ENCODE measurements at places on chromosomes 12 and 14. TPM values are rescaled to one million over a fixed set of nuclear protein-coding genes. Genes with fewer than 3 reads are reported as not detected.

BIN2 gene
- 3.4 TPM for polyA plus RNA-seq

CRADD gene
- 28.8 TPM for polyA plus RNA-seq

DNA sequence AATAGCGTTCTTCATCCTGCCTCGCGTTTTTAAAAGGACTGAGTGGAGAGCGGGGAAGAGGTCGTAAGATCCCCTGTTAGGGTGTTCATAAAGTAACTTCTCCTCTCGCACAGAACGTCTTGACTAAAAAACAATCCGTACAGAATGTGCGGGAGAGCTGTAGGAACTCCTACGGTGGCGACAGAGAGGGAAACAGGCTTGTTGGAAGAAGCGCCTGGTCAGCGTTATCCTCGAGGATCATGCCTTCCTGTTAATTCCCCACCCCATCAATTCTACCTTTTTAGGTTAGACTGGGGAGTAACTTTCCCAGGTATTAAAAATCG, 399 bp upstream of the WASHC4 start:
- DNase-seq: no peak

GRCh38 chr14:64929014-64929359, 13.6 kb downstream of the GPX2 start:
- DNase-seq: no peak

DNA sequence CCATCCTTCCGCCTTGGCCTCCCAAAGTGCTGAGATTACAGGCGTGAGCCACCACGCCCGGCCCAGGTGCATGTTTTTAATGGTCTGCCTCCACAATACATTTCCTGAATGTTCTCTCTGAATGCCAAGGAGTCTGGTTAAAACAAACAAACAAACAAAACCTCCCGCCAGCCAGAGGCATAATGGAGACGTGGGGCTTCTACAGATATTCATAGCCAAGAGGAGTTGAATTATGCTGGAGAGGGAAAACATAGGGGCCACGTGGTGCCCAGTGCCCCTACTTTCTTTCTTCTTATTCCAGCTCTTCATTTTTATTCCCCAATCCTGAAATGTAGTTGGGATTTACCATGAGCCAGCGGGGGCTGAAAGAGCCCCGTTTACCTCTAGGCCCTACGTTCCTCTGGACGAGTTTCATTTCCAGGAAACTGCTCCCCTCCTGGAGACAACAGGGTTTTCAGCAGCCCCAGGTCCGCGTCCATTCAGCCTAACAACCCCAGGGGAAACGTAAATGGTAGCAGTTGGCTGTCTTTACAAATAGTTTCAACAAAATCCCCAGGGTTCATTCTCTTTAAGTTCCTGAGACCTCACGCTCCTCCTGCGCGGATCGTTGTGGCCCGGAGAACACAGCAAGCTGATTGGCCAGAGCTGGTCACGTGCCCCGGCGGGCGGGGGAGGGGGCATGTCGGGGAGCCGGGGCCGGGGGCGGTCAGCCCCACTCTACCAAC, 108.5 kb upstream of the ESRRB start:
- DNase-seq: peak; percentile 81

GRCh38 chr12:20272161-20272560, 96.2 kb upstream of the PDE3A start:
- no peak for DNase-seq

ANKS1B gene
- 1.7 TPM for polyA plus RNA-seq

- DNase-seq: no peak
Observed at GRCh38 chr14:64639340-64639821, 64.8 kb upstream of the PLEKHG3 start.

DNA sequence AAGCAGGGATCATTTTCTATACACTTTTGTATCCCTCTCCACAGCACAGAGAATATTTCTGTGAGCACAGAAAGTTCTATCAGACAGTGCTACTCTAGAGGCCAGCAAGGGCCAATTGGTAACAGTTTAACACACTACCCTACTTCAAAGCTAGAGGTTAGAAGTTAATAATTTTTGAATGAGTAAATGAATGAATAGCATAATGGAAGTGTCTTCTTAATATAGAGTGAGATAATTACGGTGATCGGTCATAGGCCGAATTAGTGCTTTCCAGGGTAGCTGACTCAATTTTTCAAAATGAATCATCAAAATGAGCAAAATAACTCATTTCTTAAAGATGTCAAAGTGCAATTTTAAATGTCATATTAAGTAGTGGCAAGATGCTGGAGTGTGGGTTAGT, 67.0 kb upstream of the CCDC198 start:
- no peak for DNase-seq

PLEKHD1 gene
- 3.4 TPM for polyA plus RNA-seq

DNA sequence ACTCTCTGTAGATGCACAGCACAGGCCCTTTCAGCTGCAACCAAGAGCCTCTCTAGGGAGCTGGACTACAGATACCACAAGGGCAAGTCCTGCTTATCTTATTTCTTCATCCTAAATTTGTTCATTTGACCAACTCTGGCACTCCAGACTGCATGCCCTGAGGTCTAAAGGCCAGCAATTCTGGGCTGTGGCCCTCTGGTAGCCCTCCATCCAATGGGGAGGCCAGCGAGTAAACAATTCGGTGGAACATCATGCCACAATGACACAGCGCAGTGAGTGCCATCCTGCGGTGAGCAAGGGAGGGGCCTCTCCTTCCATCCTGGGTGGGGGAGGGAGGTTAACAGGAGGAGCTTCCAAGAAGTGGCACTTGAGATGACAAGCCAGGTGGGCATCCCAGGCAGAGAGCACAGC, 652 bp upstream of the SELPLG start:
- DNase-seq: no peak

GRCh38 chr12:40668099-40668529, 24.1 kb upstream of the CNTN1 start:
- no peak for DNase-seq

OTOGL gene
- 0.80 TPM for polyA plus RNA-seq

ACOT6 gene
- 1.4 TPM for polyA plus RNA-seq

GRCh38 chr14:70890826-70891659, 16.2 kb upstream of the PCNX1 start:
- DNase-seq: no peak

Data from kidney (tissue), 22 donors.